ENCODE measurements at places on chromosomes 3 and 15.

DNA sequence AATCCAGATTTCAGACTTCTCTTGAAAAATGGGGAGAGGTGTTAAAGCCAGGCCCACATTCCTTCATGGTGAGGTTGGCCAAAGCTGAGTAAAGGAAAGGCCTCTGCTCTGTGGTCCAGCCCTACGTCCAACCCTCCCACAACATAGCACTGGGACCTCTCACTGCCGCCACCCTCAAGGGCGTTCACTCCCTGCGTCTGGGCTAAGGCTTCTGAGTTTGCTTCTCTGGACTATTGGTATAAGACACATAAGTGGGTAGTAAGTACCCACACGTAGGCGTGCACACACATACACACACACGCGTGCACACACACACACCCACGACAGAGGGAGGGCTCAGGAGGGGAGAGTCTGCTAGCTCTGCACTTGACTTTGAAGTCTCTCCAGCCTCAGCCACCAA is 80.2 kb upstream of the PXYLP1 start:
- no peak for DNase-seq

DNA sequence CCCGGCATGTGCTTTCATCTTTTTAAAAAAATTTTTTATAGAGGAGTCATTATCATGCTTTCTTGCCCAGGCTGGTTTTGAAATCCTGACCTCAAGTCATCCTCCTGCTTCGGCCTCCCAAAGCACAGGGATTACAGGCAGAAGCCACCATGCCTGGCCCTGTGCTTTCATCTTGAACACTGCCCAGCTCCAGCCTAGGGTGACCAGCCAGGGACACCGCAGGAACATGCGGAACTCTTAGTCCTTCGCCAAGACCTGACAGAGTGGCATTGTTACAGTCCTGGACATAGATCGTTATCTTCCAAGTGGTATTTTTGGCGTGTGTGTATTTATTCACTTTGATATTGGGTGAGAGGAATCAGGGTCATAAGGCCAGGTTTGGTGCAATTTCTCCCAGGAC is 7.9 kb upstream of the FURIN start:
- no peak for DNase-seq

DNA sequence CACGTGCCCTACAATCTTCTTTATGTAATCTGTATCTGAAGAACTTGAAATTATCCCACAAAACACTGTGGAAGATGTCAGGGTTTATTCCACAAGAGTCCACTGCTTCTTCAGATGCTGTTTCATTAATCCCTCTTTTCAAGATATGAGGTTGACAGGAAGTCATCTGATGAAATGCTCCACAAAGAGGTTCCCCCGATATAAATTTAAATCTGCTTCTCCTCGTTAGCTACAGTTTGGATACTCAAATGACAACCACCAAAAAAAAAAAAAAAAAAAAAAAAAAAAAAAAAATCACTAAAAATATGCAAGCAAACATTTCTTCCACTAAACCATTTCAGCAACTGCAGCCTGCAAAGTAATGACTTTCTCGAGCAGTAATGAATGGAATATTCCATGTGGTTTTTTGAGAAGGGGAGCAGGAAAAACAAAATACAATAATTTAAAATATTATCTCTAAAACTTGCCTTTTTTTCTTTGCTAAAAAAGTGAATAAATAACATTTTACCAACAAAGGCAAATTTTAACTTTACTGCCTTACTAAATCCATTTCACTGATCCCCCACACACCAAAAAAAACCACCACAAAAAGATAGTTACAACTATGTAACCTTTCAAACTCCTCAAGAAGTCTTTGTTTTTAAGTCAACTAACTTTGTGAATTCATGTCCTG is 37.8 kb downstream of the DLG1 start:
- no peak for DNase-seq

DNA sequence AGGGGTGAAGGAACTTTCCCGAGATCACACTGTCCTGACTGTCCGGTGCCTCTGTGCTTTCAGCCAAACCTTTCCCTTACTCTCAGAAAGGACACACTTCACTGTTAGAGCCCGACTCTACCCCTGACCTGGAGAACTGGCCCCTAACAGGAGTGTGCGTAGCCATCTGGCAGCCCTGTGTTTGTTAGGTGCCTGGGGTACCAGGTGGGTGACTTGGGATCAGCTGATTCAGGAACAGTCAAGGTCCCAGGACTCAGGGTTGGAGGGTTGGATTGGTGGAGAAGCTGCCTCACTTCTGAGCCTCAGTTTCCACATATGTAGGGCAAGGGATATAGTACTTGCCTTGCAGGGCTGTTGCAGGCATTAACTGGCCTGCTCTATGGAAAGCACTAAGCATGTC is 98.3 kb upstream of the SLC6A11 start:
- no peak for DNase-seq

DNA sequence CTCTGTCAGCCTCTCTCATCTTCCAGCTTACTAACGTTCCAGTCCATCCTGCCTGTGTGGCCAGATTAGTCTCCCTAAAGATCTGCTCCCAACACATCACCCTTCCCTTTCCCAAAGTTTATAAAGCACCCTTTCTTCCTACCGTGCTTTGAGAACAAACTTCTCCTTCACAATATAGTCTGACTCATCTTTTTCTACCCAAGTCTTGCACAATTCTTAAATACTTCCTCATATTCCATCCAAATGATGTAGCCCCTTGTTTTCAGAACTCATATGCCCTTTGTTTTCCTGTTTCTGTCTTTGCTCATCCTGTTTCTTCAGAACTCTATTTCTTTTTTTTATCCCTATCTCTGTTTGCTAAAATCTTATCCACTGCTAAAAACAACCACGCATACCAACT is 326.8 kb downstream of the MFSD1 start:
- no peak for DNase-seq

GRCh38 chr3:32454731-32455608 is 47.7 kb downstream of the CMTM6 start:
- no peak for DNase-seq

DNA sequence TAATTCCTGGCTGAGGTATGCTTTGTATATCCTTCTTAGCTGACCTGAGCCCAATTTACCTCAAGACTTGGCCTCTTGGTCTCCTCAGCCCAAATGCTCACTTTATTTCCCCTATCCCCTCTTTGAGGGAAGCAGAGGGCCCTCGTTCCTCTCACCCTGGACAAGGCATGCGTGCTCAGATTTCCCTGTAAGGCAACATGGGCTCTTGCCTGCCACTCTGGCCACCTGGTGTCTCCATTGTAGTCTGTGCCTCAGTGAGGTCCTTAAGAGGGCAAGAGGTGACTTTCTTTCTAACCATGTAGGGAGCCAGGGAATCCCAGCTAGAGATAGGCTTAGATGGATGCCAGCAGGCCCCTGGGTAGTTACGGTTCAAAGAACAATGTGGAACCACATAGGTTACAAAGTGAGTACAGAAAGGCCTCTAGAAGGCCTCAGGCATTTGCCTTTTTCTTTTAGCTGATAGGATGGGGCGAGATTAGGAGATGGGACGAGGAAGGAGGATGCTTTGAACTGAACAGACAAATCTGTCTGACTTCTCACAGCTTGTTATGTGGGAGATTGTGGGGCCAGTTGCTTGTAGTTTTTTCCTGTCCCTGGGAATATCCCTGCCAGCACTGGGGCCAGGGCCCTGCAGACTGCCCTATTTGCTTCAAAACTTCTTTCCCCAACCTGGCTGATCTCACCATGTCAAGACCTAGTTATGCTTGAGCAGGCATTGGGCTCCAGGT is 1.1 kb upstream of the INTS14 start:
- no peak for DNase-seq

- no peak for DNase-seq
Measured at GRCh38 chr3:106247902-106248684, 379.3 kb upstream of the CBLB start.

- DNase-seq = no peak
Measured at GRCh38 chr15:32700501-32701150, 17.2 kb upstream of the GREM1 start.

- DNase-seq = no peak
Measured at GRCh38 chr3:138203938-138204337, 16.8 kb downstream of the ARMC8 start.

GRCh38 chr3:128098234-128098633 is 25.4 kb downstream of the RUVBL1 start:
- DNase-seq = no peak

DNA sequence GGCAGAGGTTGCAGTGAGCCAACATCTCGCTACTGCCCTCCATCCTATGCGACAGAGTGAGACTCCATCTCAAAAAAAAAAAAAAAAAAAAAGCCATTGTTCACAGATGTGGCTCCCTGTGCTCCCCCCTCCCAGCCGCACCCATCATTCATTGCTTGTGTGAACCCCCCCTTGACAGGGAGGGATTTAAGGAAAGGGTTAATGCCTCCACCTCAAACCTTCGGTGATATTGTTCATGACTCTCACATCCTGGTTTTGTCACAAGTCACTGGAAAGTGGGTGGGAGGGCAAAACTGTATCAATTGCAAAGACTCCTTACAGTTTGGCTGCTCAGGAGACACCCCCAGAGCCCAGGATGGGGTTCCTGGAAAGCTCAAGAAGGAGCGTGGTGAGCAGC is 7.7 kb downstream of the SLC6A6 start:
- DNase-seq = no peak

DNA sequence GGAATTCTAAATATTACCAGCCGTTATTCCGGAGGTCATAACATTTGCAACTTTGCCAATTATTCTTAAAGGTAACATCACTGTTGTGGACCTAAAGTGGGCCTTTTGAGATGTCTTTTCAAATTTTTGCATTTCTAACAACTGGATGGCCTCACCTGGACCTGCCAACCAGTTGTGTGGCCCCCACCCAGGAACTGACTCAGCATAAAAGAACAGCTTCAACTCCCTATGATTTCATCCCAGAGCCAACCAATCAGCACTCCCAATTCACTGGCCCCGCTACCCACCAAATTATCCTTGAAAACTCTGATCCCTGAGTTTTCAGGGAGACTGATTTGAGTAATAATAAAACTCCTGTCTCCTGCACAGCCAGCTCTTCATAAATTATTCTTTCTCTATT is 489.7 kb upstream of the LMCD1 start:
- no peak for DNase-seq

GRCh38 chr3:46876313-46877300 is 914 bp upstream of the PTH1R start:
- DNase-seq = no peak
